ENCODE measurements at places on chromosomes 6 and 20.
A peak's percentile ranks its signal among the peaks of the same experiment; 100 is the strongest.

GRCh38 chr20:40073535-40074111, 615.4 kb downstream of the MAFB start:
- DNase-seq = no peak

GRCh38 chr6:6694368-6694780, 105.9 kb downstream of the LY86 start:
- no peak for DNase-seq

DNA sequence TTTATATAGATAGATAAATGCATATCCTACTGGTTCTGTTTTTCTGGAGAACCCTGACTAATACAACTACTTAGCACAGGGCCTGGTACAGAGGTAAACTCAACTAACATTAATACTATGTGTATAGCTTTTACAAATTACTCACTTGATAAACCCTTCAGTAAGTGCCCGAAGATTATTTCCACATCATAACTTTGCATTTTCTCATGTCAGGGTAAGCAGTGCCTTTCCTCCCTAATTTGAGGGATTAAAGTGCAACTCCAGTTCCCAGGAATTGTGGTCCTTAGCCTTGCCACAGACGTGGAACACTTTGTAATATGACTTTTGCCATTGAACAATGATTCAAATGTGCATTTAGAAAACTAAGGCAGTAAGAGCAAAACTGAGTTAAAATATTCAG, 147.5 kb upstream of the SMLR1 start:
- no peak for DNase-seq

GRCh38 chr6:166627875-166628801, 1.1 kb upstream of the RPS6KA2 start:
- DNase-seq = peak; percentile 84

GRCh38 chr6:397604-398003, 6.1 kb downstream of the IRF4 start:
- DNase-seq = no peak

GRCh38 chr20:63542031-63542559, 4.9 kb upstream of the PTK6 start:
- no peak for DNase-seq

DNA sequence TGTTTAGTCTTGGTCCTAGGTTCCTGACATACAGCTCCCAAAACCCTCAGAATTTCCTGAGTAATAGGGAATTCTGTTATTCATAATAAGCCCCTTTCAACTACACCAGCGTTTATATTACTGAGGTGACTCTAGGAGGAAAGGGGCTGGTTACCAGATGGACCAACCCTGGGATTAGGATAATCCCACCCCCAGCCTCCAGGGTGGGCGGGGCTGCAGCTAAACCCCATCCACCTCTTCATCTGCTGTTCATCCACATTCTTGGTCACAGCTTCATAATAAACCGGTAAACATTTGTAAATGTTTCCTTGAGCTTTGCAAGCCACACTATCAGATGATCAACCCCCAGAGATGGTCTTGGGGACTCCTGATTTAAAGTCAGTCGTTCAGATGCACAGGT, 38.3 kb downstream of the NINL start:
- DNase-seq = no peak

- DNase-seq = no peak
These were observed 243.5 kb downstream of the BTBD9 start for GRCh38 chr6:38396209-38396608.
